ENCODE measurements at places on chromosomes 11 and 22. TPM values are rescaled to one million over a fixed set of nuclear protein-coding genes. Genes with fewer than 3 reads are reported as not detected.

DNA sequence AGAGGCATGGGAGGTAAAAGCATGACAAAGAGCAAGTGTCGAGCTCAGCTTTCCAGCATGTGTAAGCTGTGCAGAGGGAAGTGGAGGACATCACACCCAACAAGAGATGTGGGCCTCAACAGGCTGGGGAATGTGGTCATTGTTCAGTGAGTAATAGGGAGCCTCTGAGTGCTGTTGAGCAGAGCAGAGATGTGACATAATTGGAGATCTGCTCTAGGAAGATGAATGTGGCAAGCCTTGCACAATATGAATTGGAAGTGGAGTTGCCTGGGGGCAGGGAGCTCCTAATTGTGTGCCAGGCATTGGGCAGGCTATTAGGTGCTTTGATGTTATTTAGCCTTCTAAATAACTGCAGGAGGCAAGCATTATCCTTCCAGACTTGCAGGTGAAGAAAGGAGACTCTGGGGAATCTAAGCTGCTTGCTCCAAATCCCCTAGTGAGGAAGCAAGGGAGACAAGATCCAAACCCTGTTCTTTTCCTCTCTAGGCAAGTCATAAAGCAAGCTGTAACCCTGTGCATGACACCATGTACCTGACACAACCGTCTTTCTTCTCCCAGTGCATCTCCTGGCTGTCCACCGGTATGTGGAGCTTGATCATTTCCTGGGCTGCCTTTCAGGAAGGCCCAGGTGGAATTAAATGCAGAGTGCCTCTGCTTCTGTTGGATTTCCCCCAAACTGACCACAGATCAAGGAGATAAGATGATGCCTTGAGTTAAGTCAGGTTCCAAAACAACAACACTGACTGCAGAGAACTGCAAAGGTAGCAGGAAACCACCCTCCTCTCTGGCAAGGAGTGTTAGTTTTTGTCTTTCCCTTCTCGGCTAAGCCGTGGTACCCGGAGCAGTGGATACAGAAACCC is 221.4 kb downstream of the TENM4 start:
- H3K4me3 ChIP-seq = no peak overlapping the region
- no peak for DNase-seq
- no peak overlapping the region for H3K27ac ChIP-seq

The NOX4 gene
- total RNA-seq = 6.1 TPM

The SCGB1D2 gene
- total RNA-seq = not detected

The LARGE2 gene
- total RNA-seq = not detected

The MUC2 gene
- total RNA-seq = not detected

The OR6A2 gene
- not detected for total RNA-seq

The TANGO2 gene
- total RNA-seq = 28.5 TPM

DNA sequence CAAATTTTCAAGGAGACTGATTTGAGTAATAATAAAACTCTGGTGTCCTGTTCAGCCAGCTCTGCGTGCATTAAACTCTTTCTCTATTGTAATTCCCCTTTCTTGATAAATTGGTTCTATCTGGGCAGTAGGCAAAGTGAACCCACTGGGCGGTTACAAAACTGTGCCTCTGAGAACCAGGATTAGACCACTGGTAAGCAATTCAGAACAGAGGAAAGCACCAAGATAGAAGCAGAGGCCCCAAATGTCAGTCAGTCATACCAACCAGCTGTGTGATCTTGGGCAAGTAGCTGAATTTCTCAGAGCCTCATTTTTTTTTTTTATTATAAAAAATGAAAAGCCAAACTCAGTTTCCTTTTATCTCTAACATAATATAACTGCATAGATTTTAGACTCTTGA is 54.9 kb downstream of the TRIM44 start:
- peaks cover 5% of the 10 kb centered on the region for H3K36me3 ChIP-seq
- H3K27ac ChIP-seq = no peak overlapping the region
- no peak for DNase-seq
- H3K27me3 ChIP-seq = no peaks in the 10 kb centered on the region
- H3K4me1 ChIP-seq = peaks cover 10% of the 10 kb centered on the region

- H3K4me1 ChIP-seq = peaks cover 39% of the 10 kb centered on the region
- H3K27me3 ChIP-seq = peaks cover 5% of the 10 kb centered on the region
- DNase-seq = no peak
Measured at GRCh38 chr11:3148255-3148989, 16.7 kb downstream of the OSBPL5 start.

The PDGFB gene
- not detected for total RNA-seq

GRCh38 chr11:122344215-122344614 is 228.2 kb upstream of the BLID start:
- peak overlapping the region; percentile 6 for H3K4me3 ChIP-seq
- peak; percentile 86 for DNase-seq
- H3K36me3 ChIP-seq = no peaks in the 10 kb centered on the region

- H3K36me3 ChIP-seq = no peaks in the 10 kb centered on the region
- H3K27ac ChIP-seq = no peak overlapping the region
- no peaks in the 10 kb centered on the region for H3K4me1 ChIP-seq
- no peak for DNase-seq
- peaks cover 33% of the 10 kb centered on the region for H3K27me3 ChIP-seq
- no peak overlapping the region for H3K4me3 ChIP-seq
Measured at GRCh38 chr11:131544591-131544990, 174.2 kb downstream of the NTM start.

GRCh38 chr22:50307890-50308596 is 597 bp upstream of the PLXNB2 start:
- peaks cover 4% of the 10 kb centered on the region for H3K27me3 ChIP-seq
- H3K4me1 ChIP-seq = peaks cover 34% of the 10 kb centered on the region
- no peak for DNase-seq
- H3K27ac ChIP-seq = peak overlapping the region; percentile 93
- H3K4me3 ChIP-seq = peak overlapping the region; percentile 54

- no peaks in the 10 kb centered on the region for H3K36me3 ChIP-seq
- no peak overlapping the region for H3K27ac ChIP-seq
- no peak overlapping the region for H3K4me3 ChIP-seq
- no peak for DNase-seq
- H3K4me1 ChIP-seq = no peaks in the 10 kb centered on the region
Measured at GRCh38 chr22:27391092-27391770, 410.3 kb downstream of the MN1 start.

DNA sequence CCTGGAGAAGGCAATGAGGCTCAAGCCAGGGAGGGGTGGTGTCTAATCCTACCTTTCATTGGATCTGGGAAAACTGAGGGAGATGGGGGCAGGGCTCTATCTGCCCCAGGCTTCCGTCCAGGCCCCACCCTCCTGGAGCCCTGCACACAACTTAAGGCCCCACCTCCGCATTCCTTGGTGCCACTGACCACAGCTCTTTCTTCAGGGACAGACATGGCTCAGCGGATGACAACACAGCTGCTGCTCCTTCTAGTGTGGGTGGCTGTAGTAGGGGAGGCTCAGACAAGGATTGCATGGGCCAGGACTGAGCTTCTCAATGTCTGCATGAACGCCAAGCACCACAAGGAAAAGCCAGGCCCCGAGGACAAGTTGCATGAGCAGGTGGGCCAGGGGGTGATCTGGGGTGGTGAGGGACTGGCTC is at the start of gene FOLR1:
Gene FOLR1 (plus strand): TSS at position 180 of the 421 bp plus-strand sequence. CDS start 34 bp downstream, at position 214.
- no peak within 1 kb of the TSS for H3K27ac ChIP-seq
- H3K4me1 ChIP-seq = 0 out of 2 replicates have a peak, but pooled peaks cover 4% of the 10 kb centered on the region
- H3K4me3 ChIP-seq = no peak within 1 kb of the TSS
- no peaks in the 10 kb centered on the region for H3K27me3 ChIP-seq
- no peaks in the 10 kb centered on the region for H3K36me3 ChIP-seq

- H3K27ac ChIP-seq = no peak overlapping the region
- no peaks in the 10 kb centered on the region for H3K27me3 ChIP-seq
- no peak overlapping the region for H3K4me3 ChIP-seq
- no peak for DNase-seq
- no peaks in the 10 kb centered on the region for H3K4me1 ChIP-seq
Measured at GRCh38 chr11:16081382-16082094, 274.8 kb downstream of the SOX6 start.

DNA sequence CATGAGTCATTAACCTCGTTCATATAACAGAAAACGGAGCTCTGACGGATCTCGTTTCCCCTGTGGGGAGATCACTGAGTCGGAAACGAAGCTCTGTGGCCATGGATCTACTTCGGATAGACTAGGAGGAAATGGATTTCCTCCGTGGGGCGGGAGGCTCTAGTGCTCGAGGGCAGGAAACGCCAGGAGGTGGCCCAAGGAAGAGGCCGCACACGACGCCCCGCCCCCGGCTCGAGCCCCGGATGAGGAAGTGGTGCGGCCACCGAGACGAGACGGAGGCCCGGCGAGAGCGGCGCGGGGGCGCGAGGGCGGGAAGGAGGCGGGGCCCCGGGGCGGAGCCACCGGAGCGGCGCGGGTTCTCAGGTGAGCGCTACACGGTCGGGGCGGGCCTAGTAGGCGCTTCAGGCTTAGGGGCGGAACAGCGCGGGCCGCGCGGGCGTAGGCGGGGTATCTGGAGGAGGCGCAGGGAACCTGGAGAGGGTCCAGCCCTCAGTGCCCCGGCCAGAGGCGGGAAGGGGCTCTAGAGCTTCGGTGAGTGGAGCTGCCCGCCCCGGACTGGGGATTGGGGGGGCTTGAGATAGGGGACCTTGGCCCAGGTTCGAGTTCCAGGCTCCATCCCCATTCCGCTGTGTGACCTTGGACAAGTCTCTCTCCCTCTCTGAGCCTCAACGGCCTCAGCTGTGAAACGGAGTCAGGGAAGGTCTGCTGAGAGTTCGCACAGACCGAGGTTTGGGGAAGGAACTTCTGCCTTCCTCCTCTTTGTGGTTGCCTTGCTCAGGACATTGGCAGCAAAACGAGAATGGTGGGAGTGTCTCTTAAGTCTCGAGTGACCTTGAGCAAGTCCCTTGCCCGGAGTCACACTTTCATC is at the start of gene DEPDC5:
Gene DEPDC5 (plus strand): TSS at position 386 of the 868 bp plus-strand sequence. CDS start 903 bp downstream, outside the sequence.
- DNase-seq = peak; percentile 84
- peak within 1 kb of the TSS; percentile 95 for H3K4me3 ChIP-seq
- no peaks in the 10 kb centered on the region for H3K36me3 ChIP-seq

The TMEM9B gene
- total RNA-seq = 66.7 TPM

The POU2AF3 gene
- total RNA-seq = not detected

DNA sequence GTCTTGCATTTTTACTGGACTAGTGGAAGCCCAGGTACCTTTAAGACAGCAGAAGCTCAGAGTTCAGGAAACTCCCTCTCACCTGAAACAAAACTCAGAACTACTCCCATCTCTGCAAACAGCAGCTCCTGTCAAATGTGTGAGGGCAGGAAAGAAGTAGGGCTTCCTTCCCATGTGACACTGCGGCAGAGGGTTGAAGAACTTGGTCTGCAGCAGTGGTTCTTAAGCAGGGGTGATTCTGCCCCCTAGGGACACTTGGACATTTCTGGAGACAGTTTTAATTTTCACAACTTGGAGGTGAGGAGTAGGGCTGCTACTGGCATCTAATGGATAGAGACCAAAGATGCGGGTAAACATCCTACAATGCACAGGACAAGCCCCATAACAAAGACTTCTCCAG is 63.4 kb downstream of the RCN1 start:
- peaks cover 13% of the 10 kb centered on the region for H3K27me3 ChIP-seq
- H3K36me3 ChIP-seq = no peaks in the 10 kb centered on the region
- no peak overlapping the region for H3K4me3 ChIP-seq
- H3K4me1 ChIP-seq = peaks cover 6% of the 10 kb centered on the region
- H3K27ac ChIP-seq = no peak overlapping the region

DNA sequence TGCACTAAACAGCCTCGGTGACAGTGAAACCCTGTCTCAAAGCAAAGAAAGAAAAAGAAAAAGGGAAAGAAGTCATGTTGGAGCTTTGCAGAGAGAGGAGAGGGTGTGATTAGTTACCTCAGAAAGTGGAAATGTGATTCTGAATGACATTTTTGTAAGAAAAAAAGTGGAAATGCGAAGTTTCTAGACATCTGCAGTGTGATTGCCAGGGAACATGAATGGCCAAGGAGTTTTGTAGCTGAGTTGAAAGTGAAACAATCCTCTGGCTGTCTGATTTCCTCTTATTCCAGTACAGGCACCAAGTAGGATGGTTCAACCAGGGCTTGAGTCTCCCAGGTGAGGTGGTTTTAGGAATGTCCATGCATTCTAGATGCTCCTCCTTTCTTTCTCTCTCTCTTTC is 17.8 kb upstream of the SYVN1 start:
- H3K27me3 ChIP-seq = peaks cover 5% of the 10 kb centered on the region
- H3K36me3 ChIP-seq = no peaks in the 10 kb centered on the region
- H3K4me3 ChIP-seq = peak overlapping the region; percentile 5
- H3K27ac ChIP-seq = no peak overlapping the region
- peaks cover 36% of the 10 kb centered on the region for H3K4me1 ChIP-seq

DNA sequence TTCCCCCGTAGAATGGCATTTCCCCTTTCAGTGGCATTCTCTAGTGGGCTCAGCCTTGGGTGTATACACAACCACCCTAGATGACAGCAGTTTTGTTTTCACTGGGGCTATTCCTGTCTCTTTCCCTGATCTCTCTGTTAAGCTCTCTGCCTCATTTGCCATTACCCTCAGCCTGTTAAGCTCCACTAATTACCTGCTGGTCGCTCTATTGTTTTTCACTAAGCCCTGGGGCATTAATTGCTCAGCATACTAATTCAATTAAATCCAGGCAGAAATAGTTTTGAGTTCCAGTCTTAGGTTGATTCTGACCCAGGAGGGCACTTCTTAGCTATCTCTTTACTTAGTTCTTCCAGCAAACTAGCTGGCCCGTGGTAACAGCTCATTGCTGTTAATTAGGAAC is 80.0 kb downstream of the BRD1 start:
- no peak overlapping the region for H3K27ac ChIP-seq
- no peak for DNase-seq
- H3K27me3 ChIP-seq = peaks cover 2% of the 10 kb centered on the region
- no peak overlapping the region for H3K4me3 ChIP-seq
- peaks cover 10% of the 10 kb centered on the region for H3K36me3 ChIP-seq

DNA sequence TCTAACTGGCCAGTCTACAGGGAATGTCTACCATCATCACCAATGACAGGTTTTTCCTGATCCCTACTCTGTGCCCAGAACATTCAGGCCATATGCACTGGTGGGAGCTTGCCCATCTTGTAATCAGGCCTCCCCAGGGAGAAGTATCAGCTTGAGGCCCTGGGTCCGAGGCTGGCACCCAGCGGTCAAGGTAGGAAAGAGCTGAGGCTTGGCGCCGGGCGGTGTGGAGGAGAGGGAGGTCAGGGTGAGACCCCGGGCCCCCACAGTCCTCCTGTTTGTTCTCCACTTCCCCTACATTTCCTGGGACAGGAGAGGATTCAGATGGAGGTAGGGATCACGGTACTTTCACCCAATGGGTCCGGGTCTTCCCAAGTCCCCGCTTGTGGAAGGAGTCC is 15.5 kb downstream of the TSKU start:
- H3K4me3 ChIP-seq = peak overlapping the region; percentile 60
- H3K27ac ChIP-seq = no peak overlapping the region
- no peaks in the 10 kb centered on the region for H3K36me3 ChIP-seq
- H3K27me3 ChIP-seq = peaks cover 9% of the 10 kb centered on the region
- no peak for DNase-seq
- H3K4me1 ChIP-seq = peaks cover 19% of the 10 kb centered on the region

- no peak overlapping the region for H3K4me3 ChIP-seq
- peaks cover 7% of the 10 kb centered on the region for H3K27me3 ChIP-seq
- peaks cover 26% of the 10 kb centered on the region for H3K4me1 ChIP-seq
- no peaks in the 10 kb centered on the region for H3K36me3 ChIP-seq
- H3K27ac ChIP-seq = peak overlapping the region; percentile 60
Measured at GRCh38 chr22:39364714-39365491, 15.1 kb downstream of the SYNGR1 start.

GRCh38 chr11:27471589-27472397 is 797 bp downstream of the LGR4 start:
- no peak for DNase-seq
- H3K36me3 ChIP-seq = no peaks in the 10 kb centered on the region
- H3K27me3 ChIP-seq = peaks cover 2% of the 10 kb centered on the region
- peak overlapping the region; percentile 69 for H3K27ac ChIP-seq

All from HFFc6 (cell line).